ENCODE measurements at places on chromosomes 4 and X. TPM values are rescaled to one million over a fixed set of nuclear protein-coding genes. Genes with fewer than 3 reads are reported as not detected.

The RPS6KA3 gene
- 62.0 TPM for total RNA-seq

The BEX3 gene
- 31.7 TPM for total RNA-seq

The MBNL3 gene
- total RNA-seq: 28.6 TPM

The TCEAL7 gene
- not detected for total RNA-seq

The NAP1L3 gene
- 3.2 TPM for total RNA-seq

The TMPRSS11A gene
- total RNA-seq: not detected

The GPAT3 gene
- 2.8 TPM for total RNA-seq

The DCAF8L2 gene
- total RNA-seq: not detected

The BEX1 gene
- 1.8 TPM for total RNA-seq

The EPHA5 gene
- not detected for total RNA-seq

The FAM184B gene
- not detected for total RNA-seq

The CXorf51B gene
- not detected for total RNA-seq

The ADRA2C gene
- not detected for total RNA-seq

The CXCL10 gene
- 3.0 TPM for total RNA-seq

The VCX3B gene
- not detected for total RNA-seq

The USP46 gene
- 6.1 TPM for total RNA-seq

The GATA1 gene
- total RNA-seq: not detected

The MAGEE1 gene
- total RNA-seq: 4.6 TPM

The GPR143 gene
- total RNA-seq: not detected

The CENPVL1 gene
- not detected for total RNA-seq

The NPNT gene
- total RNA-seq: not detected

The RNF212 gene
- 3.8 TPM for total RNA-seq

The AFM gene
- not detected for total RNA-seq

The TET2 gene
- 20.7 TPM for total RNA-seq

The RNF175 gene
- total RNA-seq: not detected

The NPY5R gene
- total RNA-seq: not detected

The PGAM4 gene
- total RNA-seq: not detected

The LEF1 gene
- total RNA-seq: 239 TPM

The CRMP1 gene
- not detected for total RNA-seq

The CORIN gene
- total RNA-seq: not detected

The FAM149A gene
- total RNA-seq: 0.52 TPM

The AWAT2 gene
- total RNA-seq: not detected

The XPNPEP2 gene
- 0.12 TPM for total RNA-seq

The GAGE12H gene
- total RNA-seq: not detected

The CLDN34 gene
- total RNA-seq: not detected

The SH3RF1 gene
- 0.87 TPM for total RNA-seq

The ELF4 gene
- 17.3 TPM for total RNA-seq

The BMPR1B gene
- total RNA-seq: not detected

The TLR3 gene
- total RNA-seq: not detected

The ITM2A gene
- total RNA-seq: 60.5 TPM

The MTNR1A gene
- total RNA-seq: not detected

The HSFX4 gene
- not detected for total RNA-seq

The MMAA gene
- 12.8 TPM for total RNA-seq

The ETDB gene
- total RNA-seq: not detected

The RPA4 gene
- total RNA-seq: not detected

The SYTL5 gene
- total RNA-seq: not detected

The PLCXD1 gene
- total RNA-seq: 43.8 TPM

The ADH7 gene
- not detected for total RNA-seq

The TMPRSS11D gene
- not detected for total RNA-seq

The PLP1 gene
- total RNA-seq: not detected

The ZNF630 gene
- total RNA-seq: 1.6 TPM

The ESX1 gene
- not detected for total RNA-seq

The SSX1 gene
- total RNA-seq: not detected

The SPARCL1 gene
- not detected for total RNA-seq

The PLXNB3 gene
- total RNA-seq: 4.2 TPM

The WDR17 gene
- 1.9 TPM for total RNA-seq

The MUC7 gene
- not detected for total RNA-seq

The PCDH19 gene
- not detected for total RNA-seq
